ENCODE measurements at places on chromosomes 5 and 9.

DNA sequence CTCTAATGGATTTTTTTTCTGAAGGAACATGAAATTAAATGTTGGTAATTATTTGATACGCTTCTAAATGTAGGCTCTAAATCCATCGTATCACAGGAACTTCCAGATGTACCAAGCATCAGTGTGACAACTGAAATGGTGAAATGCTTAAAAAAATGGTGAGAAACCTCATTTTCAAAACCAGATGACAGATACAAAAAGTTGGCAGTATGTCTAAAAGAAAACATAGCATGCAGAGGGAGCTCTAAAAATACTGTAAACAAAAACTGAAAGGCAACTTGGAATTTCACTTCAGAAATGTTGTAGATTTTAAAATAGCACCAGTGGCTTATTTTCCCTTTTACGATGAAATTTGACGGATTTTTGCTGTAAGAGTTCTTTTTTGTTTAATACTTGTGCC, 1043.6 kb upstream of the WWC1 start:
- no peak for DNase-seq

GRCh38 chr5:153979028-153979783, 59.5 kb downstream of the FAM114A2 start:
- DNase-seq, result no peak

DNA sequence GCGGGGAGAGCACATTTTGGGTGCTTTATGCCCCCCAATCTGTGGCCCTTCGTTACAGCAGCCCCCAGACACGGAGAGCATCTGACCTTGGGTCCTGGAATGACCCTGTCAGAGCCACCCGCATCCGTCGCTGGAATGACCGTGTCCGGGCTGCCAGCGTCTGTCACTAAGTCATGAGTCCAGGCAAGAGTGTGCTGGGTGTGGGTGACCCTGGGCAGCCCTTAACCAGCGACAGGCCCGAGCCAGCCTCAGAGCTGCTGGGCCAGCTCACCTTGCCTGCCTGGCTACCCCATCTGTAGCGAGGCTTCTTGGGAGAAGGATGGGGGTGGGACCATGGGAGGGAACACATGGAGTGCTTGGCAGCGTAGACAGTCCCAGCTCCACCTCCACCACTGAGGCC, 46.8 kb upstream of the NOTCH1 start:
- DNase-seq, result no peak

GRCh38 chr5:176625512-176625911, 4.8 kb downstream of the SNCB start:
- DNase-seq, result no peak

GRCh38 chr9:116075191-116075590, 78.4 kb upstream of the PAPPA start:
- DNase-seq, result peak; percentile 47

DNA sequence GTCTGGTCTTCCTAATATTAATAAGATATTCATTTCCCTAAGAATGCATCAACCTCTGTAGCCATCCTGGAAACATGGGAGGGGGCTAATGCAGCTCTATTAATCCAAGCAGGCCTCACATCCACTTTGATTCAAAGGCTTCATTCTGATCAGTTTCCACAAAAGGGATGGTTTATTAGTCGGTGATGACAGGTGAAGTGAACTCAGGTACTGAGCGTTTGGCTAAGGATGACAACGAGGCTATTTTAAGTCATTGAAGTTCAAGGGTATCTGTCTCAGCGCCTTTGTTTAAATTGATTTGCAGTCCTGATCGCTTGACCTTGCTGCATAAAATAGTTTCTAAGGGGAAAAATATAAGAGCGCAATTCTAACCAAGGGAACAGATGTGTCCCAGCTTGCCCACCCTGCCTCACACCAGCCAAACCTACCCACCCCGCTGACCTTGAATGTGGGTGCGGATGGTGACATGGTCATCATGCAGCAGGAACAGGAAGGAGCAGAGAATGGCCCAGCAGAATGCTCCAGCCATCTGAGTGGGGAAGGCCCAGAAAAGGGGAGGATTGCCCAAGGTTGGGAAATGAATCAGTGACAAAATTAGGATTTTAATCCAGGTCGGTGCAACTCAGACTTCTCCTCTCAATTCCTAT, 70.5 kb upstream of the ZNF618 start:
- DNase-seq, result no peak

- DNase-seq, result no peak
Observed at GRCh38 chr9:97694769-97695168, 2.4 kb downstream of the XPA start.

GRCh38 chr9:4986296-4986695, 1.2 kb downstream of the JAK2 start:
- no peak for DNase-seq

- no peak for DNase-seq
Observed at GRCh38 chr9:524008-524407, 309.3 kb downstream of the DOCK8 start.

Measured in HS-5 (cell line).